Suppressor macrophage treated with lipopolysaccharide for 1 hour (primary cell): ENCODE measurements at places on chromosomes 6 and 20.

DNA sequence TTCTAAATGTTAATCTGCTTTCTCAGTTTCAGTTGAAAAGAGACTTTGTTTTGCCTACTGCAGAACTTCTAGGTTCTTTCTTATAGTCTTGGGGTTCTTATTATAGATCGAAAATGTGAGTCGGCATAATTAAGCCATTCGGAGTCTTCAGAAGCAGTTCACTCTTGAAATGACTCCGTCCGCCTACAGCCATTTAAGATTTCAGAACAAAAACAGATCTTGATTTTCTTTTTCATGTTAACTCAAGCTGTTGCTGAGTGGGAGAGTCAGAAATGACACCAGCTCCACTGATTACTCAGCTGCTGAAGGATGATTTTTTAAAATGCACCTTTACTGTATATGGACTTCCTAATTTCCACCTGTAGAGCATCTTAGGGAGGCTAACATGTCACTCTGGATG, 15.9 kb downstream of the PRDM1 start:
- DNase-seq, result peak; percentile 45

- DNase-seq, result peak; percentile 40
Observed at GRCh38 chr6:154247119-154247861, 109.3 kb downstream of the IPCEF1 start.

DNA sequence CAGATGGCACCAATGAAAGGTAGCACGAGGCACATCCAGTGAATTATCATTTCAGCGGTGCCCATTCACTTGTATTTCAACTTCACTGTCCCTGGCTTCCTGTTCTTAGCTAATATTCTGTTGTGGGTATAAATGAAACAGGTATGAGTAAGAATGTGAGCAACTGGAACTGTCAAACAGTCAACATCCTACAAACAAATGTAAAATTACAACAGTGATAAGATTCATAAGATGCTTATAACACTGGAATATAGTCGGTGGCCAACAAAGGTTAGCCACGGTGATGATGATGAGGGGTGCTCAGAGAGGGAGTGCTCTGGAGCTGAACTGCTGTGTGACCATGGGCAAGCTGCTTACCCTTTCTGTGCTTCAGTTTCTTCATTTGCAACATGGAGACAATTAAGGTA, 74.9 kb upstream of the TOX2 start:
- DNase-seq, result no peak

DNA sequence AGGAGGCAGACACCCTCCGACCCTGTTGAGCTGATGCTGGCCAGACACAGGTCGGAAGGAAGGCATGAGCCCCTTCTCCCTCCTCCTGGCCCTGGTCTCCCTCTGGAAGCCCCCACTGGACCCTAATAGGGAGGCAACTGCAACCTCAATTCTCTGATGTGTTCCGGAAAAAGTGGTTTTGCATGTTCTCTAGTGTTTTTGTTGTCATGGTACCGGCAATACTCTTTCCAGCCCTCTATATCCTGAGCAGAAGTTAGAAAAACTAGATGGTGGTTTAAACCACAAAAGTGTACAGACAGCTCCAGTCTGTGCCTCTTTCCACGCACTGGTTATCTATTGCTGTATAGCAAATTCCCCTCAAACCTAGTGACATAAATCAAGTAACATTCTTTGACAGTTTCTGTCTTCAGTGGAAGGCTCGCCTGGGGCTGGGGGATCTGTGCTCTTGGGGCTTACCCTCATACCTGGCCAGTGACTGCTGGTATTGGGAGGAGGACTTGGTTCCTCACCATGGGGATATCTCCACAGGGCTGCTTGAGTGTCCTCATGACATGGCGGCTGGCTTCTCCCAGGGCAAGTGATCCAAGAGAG, 37.0 kb downstream of the SYTL3 start:
- DNase-seq, result no peak

DNA sequence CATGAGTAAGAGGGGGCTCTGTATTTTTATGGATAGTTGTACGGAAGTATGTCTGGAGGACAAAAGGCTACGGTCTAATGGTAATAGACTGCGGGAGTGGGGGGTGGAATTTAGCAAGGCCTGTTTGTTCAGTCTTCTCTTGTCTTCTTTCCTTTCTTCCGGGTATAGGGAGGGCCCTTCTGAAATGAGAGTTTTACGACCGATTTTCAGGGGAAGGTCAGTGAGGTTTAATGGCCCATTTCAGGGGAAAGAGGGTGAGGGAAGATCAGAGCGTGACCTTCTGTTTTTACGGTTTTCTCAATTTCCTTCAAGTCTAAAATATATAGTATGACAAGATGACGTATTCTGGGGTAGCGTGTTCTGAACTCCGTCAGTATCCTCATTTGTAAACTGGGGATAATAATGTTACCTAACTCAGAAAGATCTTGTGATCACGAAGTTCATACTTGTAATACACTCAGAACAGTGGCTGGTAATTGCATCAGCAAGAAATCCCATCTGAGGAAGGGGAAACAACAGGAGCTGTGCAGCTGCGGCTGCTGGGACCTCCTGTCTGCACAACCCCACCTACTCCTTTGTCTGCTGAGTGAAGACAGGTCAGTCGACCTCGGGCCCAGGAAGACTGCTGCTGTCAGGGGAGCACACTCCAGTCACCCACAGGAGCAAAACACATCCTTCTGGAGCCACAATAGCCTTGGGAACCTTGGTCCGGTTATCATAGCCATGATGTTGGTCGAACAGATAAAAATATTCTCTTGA, 90.4 kb downstream of the MAP3K7 start:
- DNase-seq, result no peak

DNA sequence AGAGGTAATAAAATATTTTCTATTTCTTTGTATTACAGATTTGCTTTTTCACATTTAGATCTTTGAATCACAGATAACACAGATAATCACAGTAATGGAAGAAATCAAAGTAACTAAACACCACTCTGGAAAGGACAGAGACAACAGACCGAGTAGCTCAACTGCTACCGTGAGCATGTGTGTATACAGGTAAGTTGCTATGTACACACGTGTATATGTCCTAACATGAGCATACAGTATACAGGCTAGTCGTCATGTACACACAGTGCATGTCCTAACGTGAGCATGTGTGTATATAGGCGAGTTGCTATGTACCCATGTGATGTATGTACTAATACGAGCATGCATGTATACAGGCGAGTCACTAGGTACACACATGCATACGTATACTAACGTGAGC, 379.0 kb downstream of the THBS2 start:
- DNase-seq, result no peak

- DNase-seq, result no peak
Observed at GRCh38 chr6:125486881-125487280, 185.1 kb upstream of the HDDC2 start.

- no peak for DNase-seq
Observed at GRCh38 chr20:33864324-33864963, 53.3 kb downstream of the CHMP4B start.

DNA sequence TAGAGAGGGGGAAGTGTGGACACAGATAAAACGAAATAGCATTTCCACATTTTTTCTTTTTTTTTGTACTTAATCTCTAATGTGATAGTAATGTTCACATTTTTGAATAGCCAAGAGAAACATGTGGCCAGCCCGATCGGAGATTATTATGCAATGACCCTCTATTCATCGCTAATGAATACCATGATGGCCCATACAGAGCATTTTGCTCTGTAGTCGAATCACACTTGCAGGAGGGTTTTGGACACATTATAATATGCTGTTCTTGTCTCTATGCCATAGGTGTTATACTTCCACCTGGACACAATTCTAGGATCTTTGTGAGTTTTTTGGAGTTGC, 60.1 kb downstream of the MTHFD1L start:
- DNase-seq, result no peak

GRCh38 chr20:31548820-31549512, 34.7 kb downstream of the HM13 start:
- no peak for DNase-seq

- peak; percentile 58 for DNase-seq
Observed at GRCh38 chr6:25697537-25698340, 45.7 kb downstream of the SCGN start.

DNA sequence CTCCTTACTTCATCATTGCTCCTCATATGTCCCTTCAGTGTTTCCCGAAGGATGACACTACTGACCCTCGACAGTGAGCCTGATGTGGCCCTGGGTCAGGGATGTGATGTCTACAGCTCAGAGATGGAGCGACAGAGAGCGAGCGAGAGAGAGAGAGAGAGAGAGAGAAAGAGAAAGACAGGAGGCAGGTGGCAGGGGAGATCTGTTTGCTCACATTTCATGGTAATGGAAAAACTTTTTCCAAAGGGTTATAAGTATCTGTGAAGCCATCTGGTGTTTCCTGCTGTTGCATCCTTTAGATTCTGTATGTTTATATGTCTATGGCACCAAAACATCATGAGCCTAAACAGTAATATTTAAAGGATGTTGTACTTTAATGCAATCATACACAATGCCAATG, 77.2 kb downstream of the PPP1R3G start:
- DNase-seq, result no peak

GRCh38 chr20:10665027-10665561, 8.7 kb downstream of the JAG1 start:
- DNase-seq, result no peak

- DNase-seq, result no peak
Observed at GRCh38 chr20:3164763-3165410, 5.2 kb upstream of the FASTKD5 start.
